ENCODE measurements at places on chromosomes 1 and 21.

GRCh38 chr1:235567812-235568503 lies 63.7 kb upstream of the B3GALNT2 start:
- DNase-seq, result no peak

GRCh38 chr1:39876144-39876543 lies 7.2 kb downstream of the TRIT1 start:
- no peak for DNase-seq

GRCh38 chr21:43758111-43758641 lies 17.9 kb downstream of the CSTB start:
- peak; percentile 88 for DNase-seq

- DNase-seq, result peak; percentile 78
Measured at GRCh38 chr1:243917177-243917862, 67.3 kb upstream of the AKT3 start.

All from fibroblast of the aortic adventitia (primary cell).